C1 segment of cervical spinal cord (tissue), 14 donors: ENCODE measurements at places on chromosomes 2 and 18.

DNA sequence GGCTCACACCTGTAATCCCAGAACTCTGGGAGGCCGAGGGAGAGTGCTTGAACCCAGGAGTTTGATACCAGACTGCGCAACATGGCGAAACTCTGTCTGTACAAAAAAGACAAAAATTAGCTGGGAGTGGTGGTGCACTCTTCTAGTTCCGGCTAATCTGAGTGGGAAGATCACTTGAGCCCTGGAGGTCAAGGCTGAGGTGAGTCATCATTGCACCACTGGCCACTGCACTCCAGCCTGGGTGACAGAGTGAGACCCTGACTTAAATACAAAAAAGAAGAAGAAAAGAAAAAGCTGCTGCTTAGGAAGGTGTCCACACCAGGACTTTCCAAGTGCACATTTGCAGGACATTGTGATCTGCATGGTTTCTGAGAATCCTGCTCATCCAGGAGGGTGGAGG, 16.4 kb downstream of the SKOR2 start:
- no peak for DNase-seq

DNA sequence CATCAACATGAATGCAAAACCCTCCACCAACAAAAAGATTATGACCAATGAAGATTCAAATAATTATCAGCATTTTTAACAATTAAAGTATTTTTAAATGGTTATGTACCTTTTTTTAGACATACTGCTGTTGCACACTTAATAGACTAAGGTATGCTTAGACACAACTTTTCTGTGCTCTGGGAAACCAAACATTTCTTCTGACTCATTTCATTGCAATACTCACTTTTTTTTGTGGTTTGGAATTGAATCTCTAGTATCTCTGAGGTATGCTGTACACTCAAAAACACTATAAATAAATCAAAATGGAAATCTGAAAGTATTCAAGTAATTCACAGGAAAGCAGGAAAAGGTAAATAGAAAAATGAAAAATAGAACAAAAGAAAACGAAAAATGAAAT, 247.9 kb upstream of the POU3F3 start:
- DNase-seq: no peak

- no peak for DNase-seq
These were observed 38.0 kb upstream of the ACVR2A start for GRCh38 chr2:147806846-147807245.

- DNase-seq: no peak
These were observed 62.2 kb downstream of the EPB41L3 start for GRCh38 chr18:5481621-5482020.

- DNase-seq: no peak
These were observed 86.6 kb downstream of the ITGB1BP1 start for GRCh38 chr2:9336576-9337314.
